Pulmonary artery endothelial cell (primary cell): ENCODE measurements at places on chromosomes 6 and 20. TPM values are rescaled to one million over a fixed set of nuclear protein-coding genes. Genes with fewer than 3 reads are reported as not detected.

RFX6 gene
- not detected in 2 replicates for total RNA-seq

SNRNP48 gene
- total RNA-seq = 11.9 and 24.0 TPM in 2 replicates

PAX1 gene
- not detected in 2 replicates for total RNA-seq

HCK gene
- total RNA-seq = not detected in 2 replicates

BMP5 gene
- 0.11 TPM in 1 of 2 replicates, not detected in the other for total RNA-seq
